ENCODE measurements at places on chromosomes 11 and 22.

- DNase-seq, result no peak
Observed at GRCh38 chr22:17496841-17497240, 66.5 kb upstream of the SLC25A18 start.

DNA sequence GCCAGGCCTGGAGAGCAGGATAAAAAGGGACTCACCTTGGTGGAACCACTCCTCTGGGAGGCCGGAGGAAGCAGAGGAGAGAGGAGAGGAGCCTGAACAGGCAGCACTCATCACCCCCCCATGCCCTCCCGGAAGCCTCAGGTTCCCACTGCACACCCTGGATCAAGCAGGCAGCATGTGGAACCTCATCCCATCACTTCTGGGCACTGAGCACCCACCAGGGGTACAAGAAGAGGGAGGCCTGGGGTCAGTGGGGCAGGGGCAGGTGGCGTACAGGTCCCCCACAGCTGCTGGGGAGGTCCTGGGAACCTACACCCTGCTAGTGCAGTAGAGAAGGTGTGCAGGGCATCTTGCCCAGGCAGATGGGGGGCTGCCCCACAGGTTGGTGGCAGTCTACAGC lies 35.1 kb upstream of the TXNRD2 start:
- no peak for DNase-seq

DNA sequence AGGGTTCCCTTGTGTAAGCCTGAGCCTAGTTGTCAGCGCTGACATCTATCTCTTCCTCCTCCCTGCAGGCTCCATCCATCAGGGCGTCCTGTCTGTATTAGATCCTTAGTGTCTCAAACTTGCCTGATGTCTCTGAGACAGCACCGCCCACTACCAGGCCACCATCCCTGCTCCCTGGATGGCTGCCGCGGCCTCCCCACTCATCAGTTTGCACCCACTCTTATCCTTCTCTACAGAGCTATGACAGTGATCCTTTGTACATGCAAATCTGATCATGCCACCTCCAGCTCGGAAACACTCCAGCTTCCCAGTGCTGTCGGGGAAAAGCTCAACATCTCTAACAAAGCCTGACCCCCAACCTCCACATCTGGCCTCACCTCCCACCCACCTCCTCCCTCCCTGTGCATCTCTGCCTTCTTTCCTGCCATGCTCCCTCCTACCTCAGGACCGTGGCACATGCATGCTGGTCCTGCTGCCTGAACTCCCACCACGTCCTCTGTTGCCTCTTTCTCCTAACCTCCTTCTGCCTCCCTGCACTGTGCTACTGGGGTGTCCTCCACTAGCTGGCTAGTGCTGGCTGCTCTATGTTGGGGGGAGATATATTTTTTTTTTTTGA lies 61.6 kb upstream of the EIF3D start:
- DNase-seq, result no peak

DNA sequence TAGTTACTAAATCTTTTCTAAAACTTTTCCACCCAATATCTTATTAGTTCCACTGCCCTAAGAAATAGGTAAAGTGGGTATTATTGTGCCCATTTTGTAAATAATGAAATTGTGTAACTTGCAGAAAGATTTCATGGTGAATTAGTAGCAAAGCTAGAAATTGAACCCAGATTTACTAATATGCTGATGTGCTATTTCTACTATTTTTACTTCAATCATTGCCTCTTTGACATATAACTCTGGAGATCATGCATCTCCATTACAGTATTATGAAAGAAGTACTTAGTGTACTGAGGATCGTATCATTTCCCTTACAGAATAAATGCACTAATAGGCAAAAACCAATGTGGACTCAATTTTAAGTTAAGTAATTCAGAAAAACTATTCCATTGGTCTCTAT lies 119.0 kb downstream of the CSTPP1 start:
- DNase-seq, result no peak

DNA sequence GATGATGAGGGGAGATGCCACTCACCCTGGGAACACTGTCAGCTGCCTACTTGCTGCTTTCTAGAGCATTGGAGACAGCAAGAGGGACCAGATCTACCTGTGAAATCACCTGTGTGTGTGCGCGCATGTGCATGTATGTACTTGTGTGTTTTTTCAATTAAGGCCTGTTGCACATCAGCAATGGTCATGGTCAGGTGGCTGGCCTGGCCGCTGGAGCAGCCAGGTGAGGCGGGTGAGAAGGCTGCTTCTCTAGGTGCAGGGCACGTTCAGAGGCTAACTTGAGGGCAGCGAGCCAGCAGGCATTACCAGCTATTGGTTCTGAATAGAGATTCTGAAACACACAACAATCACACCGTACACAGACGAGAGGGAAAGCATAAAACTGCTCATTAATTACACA lies 65.1 kb downstream of the PARVG start:
- DNase-seq, result no peak

All from OCI-M1 (cell line).